Stimulated activated CD4-positive, alpha-beta T cell treated with anti-CD3 and anti-CD28 coated beads, TNF-alpha, amount 100 ng/mL, for 1 hour (primary cell): ENCODE measurements at places on chromosomes 16 and 17.
A peak's percentile ranks its signal among the peaks of the same experiment; 100 is the strongest.

DNA sequence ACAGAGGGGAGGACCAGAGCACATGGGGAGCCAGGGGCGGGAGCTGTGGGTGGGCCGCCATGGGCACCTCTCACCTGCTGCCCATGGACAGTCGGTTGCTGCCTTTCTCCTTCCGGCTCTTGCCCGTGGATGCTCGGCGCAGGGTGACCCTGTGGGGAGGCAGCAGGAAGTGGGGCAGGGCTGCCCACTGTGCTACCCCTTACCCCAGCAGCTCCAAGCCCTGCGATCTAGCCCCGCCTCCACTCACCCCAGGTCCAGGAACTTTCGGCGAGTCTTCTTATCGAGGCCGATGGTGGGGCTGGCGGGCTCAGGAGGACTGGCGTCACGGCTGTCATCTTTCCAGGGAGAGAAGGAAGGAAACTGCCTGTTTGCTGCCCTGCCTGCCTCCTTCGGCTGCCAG, 14.2 kb downstream of the SAMD14 start:
- DNase-seq: no peak

DNA sequence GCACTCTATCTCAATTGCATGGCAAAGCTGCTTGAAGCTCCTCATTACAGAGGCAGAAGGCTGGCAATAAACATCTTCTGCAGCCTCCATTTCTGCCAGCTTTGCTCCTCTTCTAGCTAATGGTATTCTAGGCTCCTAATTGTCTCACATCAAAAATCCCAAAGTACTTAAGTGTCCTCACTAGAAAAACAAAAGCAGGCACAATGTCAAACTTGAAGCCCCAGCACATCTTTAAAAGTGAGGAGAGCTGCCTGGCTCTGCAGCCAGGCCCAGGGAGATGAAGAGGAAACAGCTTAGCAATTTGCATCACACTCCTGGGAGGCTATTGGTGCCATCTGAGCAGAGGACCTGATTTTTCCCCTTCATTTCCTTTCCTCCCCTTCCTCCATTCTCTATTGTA, 197.1 kb downstream of the KCNJ2 start:
- no peak for DNase-seq

DNA sequence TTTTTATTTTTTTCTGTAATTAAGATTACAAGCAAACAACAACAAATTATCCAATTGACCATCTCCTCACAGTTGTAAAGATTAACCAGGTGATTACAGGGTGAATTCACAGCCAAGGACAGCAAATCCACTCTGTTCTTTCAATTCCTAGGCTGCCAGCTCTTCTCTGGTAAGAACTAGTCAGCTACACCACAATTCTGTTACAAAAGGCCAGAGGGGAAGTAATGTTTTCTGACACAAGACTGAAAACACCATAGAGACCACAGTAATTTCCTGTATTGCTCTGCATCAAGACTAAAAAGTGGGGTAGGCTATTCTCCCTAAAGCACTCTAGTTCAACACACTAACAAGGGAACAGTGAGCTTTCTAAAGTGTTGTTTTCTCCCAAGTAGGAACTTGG, 10.6 kb downstream of the CA10 start:
- DNase-seq: no peak

DNA sequence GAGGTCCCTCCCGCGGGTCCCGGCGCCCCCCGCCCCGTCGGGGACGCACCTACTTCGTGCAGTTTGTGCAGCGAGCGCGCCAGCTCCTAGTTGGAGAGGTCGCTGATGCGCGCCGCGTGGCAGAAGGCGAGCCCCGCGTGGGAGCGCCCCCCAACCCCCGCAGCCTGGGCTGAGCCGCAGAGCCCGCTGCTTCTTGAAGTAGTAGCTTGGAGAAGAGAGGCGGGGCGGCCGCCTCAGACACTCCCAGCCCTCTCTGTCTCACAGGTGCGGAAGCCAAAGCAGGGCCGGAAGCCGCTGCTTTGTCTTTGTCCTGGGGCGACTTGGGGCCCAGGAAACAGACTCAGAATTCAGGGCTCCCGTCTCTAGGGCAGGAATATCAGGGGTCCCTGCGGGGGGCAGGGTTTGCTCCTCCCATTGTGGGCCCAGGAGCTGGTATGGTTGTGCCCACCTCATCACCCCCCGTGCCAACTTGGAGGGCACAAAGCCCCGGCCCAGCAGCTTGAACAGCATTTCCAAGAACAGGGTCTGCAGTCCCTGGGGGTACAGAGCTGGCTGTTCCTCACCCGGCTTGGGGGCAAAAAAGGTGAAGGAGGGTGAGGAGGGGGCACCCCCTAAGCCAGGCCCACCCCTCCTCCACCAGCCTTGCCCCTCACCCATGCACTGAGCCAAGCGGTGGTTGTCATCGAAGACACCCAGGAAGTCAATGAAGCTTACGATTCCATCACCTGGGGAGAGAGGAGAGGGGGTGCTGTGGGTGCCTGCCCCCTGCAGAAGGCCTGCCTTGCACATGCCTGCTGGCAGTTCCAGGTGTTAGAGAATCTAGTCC, 13.5 kb downstream of the SPATA32 start:
- DNase-seq: peak; percentile 55

GRCh38 chr16:46854846-46855245, 23.9 kb upstream of the C16orf87 start:
- DNase-seq: no peak

GRCh38 chr16:12319428-12320035, 343.0 kb downstream of the SNX29 start:
- no peak for DNase-seq

GRCh38 chr17:59963738-59964481, 630 bp downstream of the RNFT1 start:
- peak; percentile 9 for DNase-seq

DNA sequence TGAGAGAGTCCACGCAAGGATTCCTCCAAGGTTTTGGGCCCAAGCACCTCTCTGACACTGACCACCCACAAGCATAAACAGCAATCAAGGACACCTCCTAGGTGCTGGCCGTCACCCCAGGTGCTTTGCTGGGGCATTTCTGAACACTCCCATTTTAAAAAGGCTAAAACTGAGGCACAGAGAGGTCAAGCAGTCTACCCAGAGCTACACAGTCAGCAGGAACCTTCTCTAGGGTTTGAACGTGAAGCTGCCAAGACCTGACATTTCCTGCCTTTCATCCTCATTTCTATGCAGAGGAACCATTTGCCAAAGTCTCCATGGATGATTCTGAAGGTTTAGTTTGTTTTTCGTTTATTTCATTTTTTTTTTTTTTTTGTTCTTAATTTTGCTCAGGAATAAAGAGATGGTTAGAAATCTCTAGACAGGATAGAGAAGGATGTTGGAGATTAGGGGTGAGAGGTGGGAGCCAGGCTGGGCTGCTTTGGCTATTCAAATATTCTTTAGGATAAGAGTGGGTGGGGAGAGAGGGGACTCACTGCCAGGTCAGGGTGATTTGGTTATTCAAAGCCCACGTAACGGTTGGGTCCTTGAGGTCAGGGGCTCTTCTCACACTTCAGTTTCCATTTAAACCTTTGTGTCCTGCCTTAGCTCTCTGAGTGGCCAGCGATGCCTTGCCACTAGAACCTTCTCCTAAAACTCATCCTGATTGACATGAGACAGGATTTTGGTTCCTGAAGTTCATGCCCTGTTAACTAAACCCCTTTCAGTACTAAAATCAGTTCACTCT, 6.2 kb downstream of the PLCG2 start:
- no peak for DNase-seq

- no peak for DNase-seq
Measured at GRCh38 chr17:81400996-81401722, 5.9 kb downstream of the BAHCC1 start.

- DNase-seq: no peak
Measured at GRCh38 chr17:2028737-2029136, 1.2 kb upstream of the DPH1 start.

DNA sequence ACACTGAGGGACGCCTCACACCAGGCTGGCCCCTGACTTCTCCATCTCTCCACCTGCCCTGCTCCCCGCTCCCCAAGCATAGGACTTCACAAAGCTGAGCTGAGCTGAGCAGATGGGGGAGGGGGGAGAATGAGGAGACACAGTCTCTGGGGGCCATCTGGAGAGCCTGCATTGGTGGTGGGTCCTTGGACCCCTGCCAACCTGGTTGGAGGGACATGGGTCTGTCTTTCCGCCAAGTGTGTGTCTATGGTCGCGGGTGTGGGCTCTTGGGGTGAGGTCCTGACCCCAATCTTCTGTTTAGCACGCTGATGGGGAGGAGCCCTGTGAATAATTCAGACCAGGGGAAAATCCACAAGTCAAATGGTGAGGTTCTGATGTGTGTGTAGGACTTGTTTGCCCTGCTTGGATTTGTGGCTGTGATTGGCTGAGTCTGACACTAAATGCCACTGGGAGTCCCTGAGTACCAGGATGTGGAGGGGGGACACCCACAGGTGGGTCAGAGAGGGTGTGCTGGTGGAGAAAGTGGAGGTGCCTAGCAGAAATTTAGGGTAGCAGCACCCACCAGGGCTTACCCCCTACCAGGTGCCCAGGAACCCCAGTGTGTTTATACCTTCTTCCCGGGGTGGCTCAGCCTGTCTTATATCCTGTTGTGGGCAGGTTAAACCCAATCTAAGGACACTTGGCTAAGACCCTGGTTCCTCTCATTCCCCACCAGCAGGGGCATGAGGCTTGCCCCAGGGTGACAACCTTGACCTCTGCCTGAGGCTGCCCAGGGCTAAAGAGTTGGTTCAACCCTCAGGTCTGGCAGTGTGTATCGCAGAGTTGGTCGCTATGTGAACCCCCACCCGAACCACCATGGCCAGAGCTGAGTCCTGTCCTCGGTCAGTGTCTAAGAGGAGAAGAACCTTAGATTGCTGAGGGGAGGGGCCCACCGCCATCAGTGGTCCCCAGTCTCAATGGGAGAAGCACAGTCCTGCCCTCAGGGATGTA, 2.1 kb downstream of the FMNL1 start:
- no peak for DNase-seq

DNA sequence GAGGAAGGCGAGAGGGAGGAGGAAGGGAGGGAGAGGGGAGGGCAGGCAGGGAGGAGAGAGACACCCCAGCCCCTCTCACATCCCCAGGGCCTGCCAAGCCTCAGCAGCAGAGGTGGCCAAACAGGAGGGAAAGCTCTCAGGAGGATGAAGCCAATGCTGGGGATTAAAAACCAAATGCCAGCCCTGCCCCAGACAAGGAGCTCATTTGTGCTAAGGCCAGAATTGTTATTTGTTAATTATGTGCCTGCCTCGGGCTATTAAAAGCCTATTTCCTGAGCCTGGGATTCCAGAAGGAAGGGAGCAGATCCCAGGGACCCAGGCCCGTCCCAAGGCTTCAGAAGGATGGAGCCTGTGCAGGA, 27.9 kb upstream of the GINS2 start:
- no peak for DNase-seq

- DNase-seq: no peak
Measured at GRCh38 chr16:49365711-49366509, 7.7 kb upstream of the C16orf78 start.

GRCh38 chr17:3738562-3739295, 15.0 kb downstream of the HASPIN start:
- DNase-seq: peak; percentile 33

GRCh38 chr16:66326991-66327513, 39.4 kb upstream of the CDH5 start:
- DNase-seq: no peak

DNA sequence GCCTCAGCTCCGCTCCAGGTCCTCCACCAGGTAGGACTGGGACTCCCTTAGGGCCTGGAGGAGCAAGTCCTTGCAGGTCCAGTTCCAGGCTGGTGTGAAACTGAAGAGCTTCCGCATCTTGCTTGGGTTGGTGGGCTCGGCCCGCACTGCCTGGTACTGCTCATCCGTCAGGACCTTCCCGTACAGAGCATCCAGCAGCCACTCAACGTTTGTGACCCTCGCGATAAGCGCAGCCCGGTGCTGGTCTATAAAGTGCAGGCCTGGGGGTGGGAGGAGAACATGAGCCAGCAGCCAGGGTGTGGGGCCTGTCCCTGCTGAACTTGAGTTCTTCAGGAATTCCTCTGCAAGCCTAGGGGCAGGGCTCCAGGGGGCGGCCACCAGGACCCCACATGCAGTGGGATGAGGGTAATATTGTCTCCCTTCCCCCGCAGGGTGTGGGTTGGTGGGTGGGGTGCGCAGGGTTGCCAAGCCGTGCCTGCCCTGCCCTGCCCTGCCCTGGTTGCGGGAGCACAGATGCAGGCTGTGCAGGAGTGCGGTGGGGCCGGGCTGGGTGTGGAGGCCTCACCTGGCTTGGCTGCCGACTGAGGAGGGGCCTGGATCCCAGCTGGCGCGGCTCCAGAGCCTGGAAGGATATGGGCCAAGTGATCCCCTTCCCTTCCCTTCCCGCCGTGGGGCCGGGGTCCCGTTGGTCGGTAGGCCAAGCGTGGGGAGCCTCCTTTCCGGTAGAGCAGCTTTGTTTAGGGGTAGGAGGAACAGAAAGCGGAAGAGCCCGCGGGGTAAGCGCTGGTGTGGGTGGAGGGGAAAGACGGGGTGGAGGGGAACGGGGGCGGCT, 762 bp downstream of the PYCARD start:
- no peak for DNase-seq

DNA sequence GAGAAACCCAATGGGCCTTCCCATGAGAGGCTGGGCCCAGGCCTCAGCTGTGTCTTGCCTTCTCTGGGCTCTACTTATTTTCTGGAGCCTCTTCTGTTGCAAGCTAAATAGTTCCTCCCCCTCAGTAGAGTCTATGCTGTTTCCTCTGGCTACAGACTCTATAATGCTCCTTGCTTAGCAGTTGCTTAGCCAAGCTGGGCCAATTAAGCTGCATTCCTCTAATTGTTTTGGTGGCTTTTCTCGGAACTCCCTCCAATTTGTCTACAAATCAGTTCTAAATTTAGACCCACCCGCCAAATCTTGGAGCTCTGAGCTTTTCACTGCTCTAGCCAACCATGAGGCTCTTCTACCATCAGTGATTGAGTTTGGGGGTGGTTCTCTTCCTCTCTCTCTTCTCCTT, 302.7 kb upstream of the ASIC2 start:
- no peak for DNase-seq

- DNase-seq: no peak
Measured at GRCh38 chr17:43019418-43019817, 2.8 kb downstream of the VAT1 start.

DNA sequence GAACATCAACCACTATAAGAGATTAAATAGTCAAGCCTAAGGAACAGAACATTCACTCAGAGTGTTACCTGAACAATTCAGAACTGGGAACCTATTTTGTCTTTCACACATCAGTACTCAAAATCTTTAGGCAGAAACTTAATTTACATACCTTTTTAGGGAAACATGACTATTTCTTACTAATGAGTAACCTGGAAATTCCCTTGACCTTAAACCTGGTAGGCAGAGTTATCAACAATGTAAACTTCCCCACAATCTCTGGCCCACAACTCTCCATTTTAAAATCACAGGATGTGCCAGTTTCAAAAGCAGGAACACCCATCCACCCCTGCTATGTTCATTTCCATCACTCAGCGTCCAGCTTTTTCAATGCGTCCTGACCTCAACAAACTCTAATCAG, 132.9 kb upstream of the ANKFN1 start:
- no peak for DNase-seq

DNA sequence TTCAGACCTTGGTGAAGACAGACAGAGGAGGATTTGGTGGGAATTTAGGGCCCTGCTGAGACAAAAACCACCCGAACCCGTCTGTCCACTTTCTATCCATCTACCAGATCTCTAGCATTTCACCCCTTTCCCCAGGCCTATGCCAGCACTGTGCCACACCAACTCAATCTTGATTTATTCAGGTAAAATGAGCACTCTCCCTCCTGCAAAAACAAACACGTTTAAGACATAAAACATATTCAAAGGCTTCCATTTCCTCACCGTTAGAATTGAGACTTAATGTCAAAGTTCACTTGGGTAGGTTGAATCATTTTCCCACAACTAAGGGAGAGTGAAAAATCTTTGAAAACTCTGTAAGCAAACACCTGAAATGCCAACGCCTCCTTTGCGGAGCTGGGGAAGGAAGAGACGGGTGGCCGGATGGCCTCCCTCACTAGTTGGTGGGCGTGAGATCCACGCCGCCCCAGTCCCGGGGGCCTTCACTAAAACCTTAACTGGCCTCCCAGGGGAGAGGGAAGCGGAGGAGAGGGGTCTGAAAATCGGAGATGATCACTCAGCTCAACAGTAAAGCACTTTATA, 862 bp downstream of the DCAKD start:
- no peak for DNase-seq
